ENCODE measurements at places on chromosomes 1 and 21. TPM values are rescaled to one million over a fixed set of nuclear protein-coding genes. Genes with fewer than 3 reads are reported as not detected.

The TEX50 gene
- total RNA-seq, result not detected

The ANGPTL1 gene
- total RNA-seq, result 4.3 TPM

The SLC30A10 gene
- 0.86 TPM for total RNA-seq

The PRSS38 gene
- not detected for total RNA-seq

The HRNR gene
- not detected for total RNA-seq

The CELA3B gene
- total RNA-seq, result not detected

Data from suprapubic skin (tissue), 4 donors.